ENCODE measurements at places on chromosomes 1 and 21.

- DNase-seq, result no peak
These were observed 10.0 kb downstream of the NCF2 start for GRCh38 chr1:183580281-183580682.

GRCh38 chr1:246020211-246020954 lies 486.7 kb downstream of the SMYD3 start:
- no peak for DNase-seq

DNA sequence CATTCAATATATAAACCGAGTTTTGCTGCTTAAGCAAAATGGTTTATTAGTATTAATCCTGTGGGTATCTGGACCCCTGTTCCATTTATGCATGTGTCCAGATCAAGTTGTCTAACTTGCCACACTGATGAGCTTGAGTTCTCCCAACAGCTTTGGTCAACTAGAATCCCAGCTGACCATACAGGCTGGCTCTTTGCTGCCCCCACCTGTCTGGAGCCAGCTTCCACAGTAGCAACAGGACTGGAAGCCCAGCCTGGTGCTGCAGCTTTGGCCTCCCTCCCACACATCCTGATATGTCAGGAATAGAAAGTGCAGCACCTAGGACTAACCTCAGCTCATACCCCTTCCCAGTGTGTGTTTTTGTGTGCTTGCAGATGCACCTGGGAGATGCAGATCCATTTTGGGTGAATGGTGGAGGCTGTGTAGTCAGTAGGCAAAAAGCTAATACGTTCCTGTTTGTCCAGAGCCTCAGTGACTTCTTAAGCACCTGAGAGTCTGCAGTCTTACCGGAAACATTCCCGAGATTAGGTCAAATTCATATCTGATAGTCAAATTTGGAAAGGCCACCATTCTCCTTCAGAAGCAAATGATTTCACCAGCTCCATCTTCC lies 40.9 kb upstream of the BEND5 start:
- DNase-seq, result no peak

DNA sequence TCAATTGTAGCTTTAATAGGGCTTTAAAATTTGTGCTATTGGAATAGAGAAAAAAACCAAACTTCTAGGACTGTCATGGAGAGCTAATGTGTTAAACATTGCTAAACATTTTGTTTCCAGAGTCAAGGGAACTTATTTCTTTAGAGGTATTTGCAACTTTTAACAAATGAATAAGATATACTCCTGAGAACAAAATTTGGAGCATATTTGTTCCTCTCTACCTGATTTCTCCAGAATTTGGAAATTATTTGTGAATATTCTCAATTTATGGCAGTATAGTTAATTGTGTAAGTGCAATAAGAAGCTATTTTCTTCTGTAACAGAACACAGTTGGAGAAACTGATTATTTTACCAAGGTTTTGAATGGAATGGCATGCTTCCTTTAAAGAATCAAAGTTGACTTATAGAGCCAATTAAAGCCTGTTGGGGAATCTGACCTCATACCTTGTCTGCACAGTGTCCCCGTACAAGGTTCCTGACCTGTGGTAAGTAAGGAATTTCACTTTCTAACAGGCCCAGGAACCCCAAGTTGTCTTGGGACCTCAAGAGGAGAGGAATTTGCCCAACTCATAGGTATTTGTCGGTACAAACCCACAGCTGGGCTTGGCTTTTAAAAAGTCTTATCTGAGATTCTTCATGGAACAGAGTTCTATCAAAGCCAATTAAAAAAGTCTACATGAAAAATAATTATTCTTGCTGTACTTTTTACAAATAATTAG lies 72.6 kb upstream of the CSF1 start:
- no peak for DNase-seq

DNA sequence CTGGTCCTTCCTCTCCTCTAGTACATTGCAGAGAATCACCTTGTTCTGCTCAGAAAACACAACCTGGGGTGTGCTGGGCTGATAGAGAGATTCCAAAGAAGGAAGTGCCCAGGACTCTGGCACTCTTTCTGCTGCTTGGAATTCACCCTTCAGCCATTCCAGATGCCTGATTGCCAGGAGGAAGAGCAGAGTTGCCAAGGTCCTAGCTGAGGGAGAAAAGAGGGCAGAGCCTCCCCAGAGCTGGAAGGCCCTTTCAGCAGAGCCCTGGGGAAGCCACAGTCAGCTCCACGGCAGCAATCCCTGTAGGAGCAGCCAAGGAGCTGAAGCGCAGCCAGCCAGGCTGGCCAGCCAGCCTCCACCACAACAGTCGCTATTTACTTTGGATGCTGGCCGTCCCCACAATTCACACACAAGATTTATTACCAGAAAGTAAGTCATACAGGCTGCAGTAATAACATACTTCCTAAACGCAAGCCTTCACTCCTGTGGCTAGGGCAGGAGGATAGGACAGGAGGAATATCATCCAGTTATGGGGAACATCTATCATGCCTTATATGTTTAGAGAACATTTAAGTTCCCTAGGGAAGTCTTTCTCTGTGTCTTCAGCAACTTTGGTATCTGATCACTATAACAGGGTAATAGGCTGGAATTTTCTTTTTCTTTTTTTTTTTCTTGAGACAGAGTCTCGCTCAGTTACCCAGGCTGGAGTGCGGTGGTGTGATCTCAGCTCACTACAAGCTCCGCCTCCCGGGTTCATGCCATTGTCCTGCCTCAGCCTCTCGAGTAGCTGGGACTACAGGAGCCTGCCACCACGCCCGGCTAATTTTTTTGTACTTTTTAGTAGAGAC lies 36.6 kb upstream of the SLC44A3 start:
- no peak for DNase-seq

GRCh38 chr1:99731384-99731783 lies 35.1 kb downstream of the FRRS1 start:
- no peak for DNase-seq

- DNase-seq, result no peak
These were observed 161.5 kb downstream of the TBX15 start for GRCh38 chr1:118826669-118827068.
